ENCODE measurements at places on chromosomes 1 and 21.

DNA sequence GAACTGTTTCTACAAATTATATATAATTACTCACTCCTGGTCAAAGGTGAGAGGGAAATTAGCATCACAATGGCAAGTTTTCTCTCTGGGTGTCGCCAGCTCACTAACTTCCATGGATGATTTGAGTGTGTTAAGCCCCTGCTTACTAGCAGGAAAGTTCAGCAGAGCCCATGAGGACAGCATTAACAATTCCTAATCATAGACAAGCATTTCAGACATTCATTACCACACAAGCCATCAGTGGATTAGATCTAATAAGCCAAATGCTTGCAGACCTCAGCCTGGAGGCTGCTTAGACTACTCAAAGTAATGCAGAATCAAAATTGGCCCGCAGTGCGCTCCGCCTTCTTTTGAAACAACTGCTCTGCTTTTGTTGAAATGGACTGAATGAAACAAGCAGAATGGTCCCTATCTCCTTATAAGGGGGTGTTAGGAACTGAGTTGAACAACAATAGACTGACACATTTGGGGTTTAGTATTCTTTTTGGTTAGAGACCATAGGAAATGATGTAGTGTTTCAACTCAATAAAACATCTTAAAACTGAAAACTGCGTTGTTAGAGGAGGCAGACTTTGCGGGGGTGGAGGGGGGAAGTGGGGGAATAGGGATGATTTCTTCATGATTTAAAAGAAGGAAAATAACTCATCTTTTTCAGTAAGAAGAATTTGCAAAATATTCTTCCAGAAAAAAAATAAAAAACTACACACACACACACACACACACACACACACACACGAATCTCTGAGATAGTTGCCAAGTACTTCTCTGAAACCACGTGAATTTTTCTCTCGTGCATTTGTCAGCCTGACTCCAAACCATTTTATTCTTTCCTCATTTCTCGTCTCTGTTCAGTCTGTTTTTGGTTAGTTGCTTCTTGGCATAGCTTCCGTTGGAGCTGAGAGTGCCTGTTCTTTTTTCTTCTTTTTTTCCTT lies 54.6 kb downstream of the GORAB start:
- DNase-seq, result no peak

DNA sequence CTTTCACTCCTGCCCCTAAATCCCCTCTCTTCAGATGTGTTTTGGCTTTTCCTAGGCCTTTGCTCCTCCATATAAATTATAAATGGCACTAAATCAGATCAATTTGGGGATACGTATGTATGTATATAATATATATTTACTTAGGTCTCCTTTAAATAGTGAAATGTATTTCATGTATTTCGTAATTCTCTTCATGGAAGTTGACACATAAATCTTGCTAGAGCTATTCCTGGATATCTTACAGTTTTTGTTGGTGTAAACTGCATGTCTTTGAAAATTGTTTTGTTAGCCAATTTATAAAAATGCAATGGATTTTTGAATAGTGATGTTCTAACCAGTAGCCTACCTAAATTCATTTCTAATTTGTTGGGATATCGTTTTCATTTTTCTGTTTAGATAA lies 9.0 kb downstream of the RPF1 start:
- DNase-seq, result no peak

- no peak for DNase-seq
Measured at GRCh38 chr1:8847990-8848389, 30.5 kb downstream of the ENO1 start.

DNA sequence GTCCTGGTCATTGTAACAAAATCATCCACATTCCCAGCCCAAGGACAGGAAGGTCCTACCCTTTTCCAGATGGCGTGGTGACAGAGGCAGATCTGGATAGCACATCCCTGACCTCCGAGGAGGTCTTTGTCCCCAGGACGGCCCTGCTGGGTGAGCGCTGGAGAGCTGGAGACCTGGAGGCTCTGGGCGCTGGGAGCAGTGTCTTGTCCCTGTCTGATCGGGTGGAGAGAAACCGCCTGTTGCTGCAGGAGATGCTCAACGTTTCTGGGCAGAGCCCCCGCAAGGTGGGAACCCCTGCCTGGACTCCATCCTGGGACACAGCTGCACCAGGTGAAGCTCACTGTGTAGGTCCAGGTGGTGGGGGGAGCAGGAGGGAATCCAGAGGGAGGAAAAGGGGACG lies 4.1 kb downstream of the KIAA1614 start:
- DNase-seq, result no peak

GRCh38 chr1:220776720-220777326 lies 9.9 kb upstream of the MTARC1 start:
- no peak for DNase-seq

DNA sequence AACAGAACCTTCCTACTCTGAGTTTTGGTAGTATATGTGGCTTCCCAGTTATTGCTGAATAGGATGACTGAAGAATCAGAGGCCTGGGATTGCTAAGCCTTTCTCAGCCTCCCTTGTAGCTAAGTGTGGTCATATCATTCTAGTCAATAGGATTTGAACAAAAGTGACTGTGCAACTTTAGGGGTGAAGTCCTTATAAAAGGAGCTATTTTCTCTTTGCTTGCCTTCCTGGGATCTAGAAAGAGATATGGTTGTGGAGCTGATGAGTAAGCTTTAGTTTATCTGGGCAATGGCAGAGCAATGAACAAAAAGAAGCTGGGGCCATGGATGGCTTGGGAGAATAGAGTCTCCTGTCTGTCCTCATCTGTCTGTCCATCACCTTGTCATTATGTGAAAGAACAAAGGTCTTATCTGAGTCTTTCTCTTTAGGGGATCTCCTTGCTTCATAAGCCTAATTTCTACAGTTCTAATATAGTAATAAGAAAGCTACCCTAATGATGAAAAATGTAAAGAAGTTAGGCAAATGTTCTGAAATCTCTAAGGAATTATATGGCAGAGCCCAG lies 91.5 kb downstream of the TENT5C start:
- no peak for DNase-seq

DNA sequence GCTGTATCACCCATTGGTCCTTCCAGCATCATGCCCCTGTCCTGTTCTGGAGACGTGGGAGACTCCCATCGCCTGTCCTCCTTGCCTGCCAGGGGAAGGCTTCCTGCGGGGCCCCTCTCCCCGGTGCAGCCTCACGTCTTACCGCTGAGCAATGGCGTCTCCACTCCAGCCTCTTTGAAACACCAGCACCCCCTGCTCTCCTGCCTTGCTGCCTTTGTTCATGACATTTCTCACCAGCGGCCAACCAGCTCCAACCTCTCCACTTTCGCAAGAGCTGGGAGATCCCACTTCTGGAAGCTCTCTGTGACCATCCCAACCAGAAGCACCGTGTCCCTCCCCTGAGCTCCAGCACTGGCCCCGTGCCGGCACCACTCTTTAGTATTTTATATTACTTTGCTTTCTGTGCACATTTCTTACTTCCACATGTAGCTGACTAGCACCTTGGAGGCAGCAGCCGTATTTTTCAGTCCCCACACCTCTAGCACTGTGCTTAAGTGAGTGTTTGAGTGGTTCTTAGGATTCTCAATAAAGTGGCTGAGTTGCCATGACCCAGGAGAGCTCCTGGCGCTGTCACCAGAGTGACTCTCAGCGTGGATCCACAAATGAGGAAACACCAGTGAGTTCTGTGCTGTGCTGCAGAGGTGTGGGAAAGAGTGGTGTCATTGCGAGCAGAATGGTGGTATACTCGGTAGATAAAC lies 83.5 kb downstream of the ATP5PO start:
- DNase-seq, result no peak

- no peak for DNase-seq
Measured at GRCh38 chr1:26811057-26811456, 15.4 kb upstream of the ZDHHC18 start.

DNA sequence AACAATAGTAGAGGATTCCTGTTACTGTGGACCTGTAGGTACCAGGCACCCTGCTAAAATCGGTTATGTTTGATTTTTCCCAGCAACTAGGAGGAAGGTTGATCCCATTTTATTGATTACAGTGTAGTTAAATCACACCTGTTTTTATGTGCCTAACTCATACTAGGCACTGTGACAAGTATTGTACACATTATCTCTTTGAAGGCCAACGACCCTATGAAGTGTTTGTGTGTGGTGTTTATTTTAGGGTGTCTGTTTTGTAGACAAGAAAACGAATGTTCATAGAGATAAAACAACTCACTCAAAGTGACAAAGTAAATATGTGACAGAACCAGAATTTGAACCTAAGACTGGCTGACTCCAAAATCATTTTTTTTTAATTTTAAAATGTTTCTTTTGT lies 49.5 kb downstream of the FGGY start:
- DNase-seq, result no peak

GRCh38 chr1:240652549-240652948 lies 40.6 kb upstream of the GREM2 start:
- DNase-seq, result no peak

DNA sequence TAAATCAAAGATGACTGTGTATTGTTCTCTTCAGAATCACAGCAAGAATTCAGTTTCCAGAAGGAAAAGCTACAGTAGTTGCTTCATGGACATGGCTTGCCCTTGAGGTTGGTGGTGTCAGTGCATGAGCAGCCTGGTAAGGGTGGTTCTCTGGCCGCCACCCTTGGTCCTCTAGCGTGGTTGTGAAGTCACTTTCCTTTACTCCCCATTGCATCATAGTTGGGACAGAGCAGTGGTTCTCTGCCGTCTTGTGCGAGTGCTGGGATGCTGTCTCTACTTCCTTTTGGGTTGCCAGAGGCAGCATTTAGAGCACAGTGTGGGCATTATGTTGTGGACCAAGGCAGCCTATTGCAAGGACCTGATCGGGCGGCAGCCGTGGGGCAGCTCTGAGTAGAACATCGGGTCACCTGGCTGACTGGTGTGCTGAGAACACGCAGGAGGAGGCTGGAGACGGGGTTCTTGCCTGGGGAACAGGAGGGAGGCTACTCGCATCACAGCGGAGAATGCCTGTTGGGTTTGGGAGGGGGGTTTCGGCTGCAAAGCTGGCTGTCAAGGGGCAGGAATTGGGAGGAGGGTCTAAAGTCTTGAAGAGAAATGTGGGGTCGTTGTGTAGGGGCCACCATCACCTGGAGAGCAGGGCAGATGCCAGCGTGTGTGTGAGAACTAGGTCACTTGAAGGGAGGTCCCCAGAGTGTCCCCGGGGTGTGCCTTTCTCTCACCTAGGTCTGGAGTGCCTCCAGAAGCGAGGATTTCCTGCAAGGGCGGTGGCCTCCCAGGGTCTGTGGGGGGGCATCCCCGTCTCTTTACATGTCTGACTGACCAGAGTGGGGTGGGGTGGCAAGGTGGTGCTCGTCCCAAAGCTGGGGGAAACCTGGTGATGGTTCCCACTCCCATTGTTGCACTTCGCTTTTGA lies 6.3 kb downstream of the ARF1 start:
- DNase-seq, result no peak

GRCh38 chr21:33948096-33948950 lies 32.7 kb upstream of the ATP5PO start:
- peak; percentile 52 for DNase-seq

- DNase-seq, result no peak
Measured at GRCh38 chr1:227356620-227357146, 38.4 kb upstream of the CDC42BPA start.

DNA sequence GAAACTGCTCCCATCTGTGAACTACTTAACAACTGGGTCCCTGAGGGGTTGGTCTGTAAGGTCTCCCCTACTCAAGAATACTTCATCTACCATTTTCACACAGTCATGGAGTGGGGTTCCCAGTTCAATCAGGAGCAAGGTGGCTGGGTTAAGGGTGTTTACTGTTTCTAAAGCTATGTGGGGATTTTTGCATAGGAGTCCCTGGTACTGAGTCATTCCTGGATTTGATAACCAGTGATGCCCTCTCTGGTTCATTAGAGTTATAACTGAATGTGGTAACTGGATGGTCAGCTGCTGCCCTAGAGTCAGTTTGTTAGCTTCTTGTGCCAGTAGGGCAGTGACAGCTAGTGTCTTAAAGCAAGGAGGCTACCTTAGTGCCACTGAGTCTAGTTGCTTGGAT lies 29.4 kb upstream of the KCNJ15 start:
- DNase-seq, result no peak

- DNase-seq, result no peak
Measured at GRCh38 chr21:43768868-43769167, 7.3 kb downstream of the CSTB start.

DNA sequence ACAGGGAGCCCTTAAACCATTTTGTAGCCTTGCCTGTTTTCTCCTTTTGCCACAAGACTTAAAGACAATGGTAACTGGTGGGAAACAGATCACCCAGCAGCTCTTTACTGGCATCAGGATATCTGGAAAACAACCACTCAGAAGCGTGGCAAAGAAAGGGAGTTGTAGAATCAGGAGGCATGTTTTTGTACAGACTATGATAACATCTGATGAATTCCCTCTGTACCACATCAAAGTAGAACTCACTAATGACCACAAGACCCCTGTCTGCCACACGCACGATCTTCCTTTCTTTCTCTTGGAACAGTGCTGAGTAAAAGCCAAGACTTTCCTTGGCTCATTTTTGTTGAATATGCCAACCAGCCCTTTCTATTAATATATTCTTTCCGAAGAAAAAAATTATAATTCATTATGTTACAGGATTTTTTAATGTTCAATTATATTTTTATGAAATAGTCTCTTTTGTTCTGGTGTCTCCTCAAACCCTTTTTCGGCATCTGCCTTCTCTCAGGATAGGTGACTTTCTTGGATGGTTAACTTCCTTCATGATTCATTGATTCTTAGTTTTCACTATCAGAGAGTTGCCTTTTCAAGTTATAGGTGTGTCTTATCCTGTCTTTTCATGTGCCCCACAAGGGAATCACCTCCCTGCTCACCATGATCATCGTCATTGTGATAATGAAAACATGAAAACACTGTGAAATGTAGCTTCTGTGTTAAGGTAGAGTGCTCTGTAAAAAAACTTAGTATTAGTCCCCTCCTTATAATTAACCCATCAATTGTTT lies 7.9 kb upstream of the PHGDH start:
- DNase-seq, result no peak

- DNase-seq, result no peak
Measured at GRCh38 chr1:75125161-75125726, 8.9 kb upstream of the LHX8 start.

GRCh38 chr1:204154568-204155255 lies 2.9 kb upstream of the ETNK2 start:
- DNase-seq, result no peak

DNA sequence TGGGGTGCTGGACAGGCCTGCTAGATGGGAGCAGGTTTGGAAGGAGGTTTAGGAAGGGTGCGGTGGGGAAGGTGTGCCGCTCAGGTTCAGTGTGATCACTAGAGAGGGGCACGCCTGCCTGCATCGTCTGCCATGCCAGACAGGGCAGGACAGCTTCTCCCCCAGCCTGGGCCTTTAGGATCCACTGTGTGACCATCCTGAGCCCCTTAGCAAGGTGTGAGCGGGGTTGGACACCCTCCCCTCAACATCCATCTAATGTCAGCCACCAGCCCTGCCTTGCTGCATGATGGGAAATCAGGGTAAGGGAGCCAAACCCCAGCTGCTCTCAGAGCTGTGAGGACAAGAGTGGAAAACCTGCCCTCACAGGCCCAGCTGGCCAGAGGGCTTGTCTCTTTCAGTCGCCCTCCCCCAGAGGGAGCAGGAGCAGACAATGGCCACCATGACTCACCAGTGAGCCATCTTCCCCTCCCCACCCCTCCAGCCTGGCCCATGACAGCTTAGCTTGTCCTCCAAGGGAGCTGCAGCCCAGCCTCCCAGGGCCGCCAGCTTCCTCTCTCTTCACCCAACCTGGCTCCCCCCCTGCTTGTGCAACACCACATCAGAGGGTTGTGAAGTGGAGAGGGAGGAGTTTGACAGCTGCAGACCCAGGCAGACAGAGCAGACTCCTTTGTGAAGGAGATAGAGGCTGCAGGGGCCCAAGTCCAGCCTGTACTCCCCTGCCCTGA lies 37.0 kb downstream of the NUAK2 start:
- peak; percentile 79 for DNase-seq

GRCh38 chr1:2904191-2904590 lies 102.7 kb upstream of the TTC34 start:
- no peak for DNase-seq

- DNase-seq, result no peak
Measured at GRCh38 chr1:26278303-26278702, 1.6 kb upstream of the SH3BGRL3 start.

Measured in SW 1271 (cell line).